ENCODE measurements at places on chromosomes 1 and 21.

DNA sequence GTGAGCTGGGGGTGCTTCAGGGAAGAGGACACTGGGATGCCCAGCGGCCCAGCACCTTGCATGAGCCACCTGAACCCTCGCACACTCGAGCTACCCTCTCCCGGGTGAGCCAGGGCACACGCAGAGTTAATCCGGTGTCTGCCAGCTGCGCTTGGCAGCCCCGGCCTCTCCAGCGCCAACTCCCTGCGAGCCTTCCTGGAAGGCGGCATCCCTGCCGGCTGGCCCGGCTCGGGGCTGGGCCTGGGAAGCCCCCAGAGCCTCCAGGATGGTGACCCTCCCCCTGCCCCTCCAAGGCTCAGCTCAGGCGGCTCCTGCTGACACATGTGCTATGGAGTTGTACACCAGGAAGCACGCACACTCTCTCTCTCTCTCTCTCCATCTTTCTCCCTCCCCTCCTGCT lies 48.7 kb downstream of the RAP1GAP start:
- DNase-seq, result no peak

DNA sequence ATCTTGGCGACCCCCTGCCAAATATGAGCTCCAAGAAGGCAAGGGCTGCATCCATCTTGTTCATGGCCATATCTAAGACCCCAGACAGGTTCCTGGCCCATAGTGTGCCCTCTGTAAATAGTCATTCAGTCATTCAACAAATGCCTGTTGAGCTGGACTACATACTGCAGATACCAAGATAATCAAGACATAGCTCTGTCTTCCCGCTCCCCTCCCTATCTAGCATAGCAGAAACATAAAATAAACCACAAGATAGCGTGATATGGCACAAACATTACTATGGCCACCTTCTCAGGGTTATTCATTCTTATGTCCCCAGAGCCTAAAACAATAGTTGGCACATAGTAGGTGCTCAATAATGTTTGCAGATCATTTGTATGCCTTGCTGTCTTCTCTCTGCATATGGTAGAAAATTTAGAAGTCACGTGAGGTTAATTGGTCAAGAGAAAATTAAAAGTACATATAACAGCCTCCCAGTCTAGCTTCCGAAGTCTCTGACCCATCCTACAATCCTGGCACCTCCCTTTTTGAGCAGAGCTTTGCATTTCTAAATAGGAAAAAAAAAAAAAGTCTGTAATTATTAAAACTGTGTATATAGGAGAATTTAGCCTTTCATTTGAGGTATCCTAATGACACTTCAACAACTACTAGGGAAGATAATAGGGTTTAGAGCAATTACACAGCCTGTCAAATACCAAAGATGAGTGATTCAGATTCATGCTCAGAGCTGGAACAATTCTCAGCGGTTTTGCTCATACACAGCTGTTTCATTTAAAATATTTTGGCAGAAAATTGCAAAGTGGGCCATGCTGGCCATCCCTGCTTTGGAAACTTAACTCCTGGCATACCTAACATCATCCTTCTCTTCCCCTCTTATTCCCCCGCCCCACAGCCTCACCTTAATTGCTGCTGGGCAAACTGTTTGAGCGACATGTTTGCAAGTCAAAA lies 219.0 kb downstream of the KAZN start:
- DNase-seq, result no peak

DNA sequence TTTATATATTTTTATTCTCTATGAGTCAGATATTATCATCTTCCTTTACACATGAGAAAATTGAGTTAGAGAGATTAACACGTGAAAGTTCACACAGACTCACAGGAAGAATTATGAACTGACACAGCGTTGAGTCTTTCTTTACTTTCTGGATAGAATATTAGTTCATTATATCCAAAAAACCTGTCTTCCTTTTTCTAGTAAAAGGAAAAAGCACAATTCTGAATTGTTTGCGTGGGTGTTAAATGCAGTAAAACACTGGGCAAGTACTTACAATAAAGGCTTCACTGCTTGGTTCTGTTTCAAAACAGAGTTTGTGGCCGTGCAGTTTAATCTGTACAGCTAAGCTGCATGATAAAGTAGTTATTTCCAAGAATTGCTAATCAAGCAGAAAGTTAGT lies 10.8 kb downstream of the MAGI3 start:
- no peak for DNase-seq

DNA sequence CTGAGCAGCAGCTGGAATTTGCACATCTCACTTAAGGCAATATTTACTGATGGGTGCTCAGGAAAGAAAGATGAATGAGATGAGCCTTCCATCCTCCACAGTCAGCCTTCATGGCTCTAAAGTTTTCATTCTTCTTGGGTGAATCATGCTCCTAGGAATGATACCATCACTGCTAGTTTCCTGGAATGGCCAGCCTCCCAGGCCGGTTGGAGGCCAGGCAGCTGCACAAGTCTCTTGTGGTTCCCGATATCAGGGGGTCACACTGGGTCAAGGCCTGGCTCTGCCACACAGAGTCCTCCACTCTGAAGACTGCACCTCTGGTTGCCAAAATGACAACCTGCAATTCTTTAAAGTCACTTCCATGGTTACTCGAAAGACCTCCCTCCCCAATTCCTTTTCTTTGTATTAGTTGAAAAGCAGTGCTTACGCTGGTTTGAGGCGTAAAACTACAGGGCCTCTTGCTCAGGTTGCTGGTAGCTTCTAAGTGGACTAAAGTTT lies 46.2 kb upstream of the PALMD start:
- peak; percentile 86 for DNase-seq

DNA sequence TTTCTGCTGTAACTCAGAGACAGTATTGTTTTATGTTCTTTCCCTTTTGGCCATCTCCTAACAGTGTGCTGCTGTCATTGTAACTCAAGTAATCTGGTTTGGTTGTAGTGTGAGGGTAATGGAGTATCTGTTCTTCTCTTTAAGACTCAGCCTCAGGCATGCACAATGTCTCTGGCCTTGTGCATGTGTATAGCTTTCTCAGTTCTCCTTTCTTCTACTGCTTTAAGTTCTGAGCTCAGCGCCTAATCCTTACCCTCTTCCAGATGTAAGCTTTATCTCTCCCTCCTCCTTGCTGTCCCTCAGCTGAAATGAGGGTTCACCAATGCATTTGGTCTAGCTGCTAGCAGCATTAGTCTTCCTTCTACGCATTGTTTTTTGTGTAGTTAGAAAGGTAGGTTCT lies 1420.4 kb upstream of the PRMT6 start:
- DNase-seq, result no peak

DNA sequence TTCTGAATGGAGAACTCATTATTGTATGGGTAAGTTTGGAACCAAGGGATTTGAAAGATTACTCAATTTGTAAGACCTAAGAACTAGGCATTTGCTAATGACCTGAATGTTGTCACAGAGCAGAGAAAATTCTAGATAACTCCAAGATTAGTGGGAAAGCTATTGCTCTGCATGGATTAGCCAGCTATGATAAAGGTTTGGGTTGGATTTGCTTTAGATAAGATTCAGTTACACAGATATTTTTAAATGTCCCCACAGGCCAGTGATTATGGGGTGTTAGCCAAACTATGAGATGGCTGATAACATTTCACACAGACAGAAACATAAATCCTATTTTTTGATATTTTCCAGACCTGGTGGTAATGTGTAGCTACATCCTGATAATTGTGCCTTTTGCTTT lies 88.2 kb downstream of the NTPCR start:
- DNase-seq, result no peak

DNA sequence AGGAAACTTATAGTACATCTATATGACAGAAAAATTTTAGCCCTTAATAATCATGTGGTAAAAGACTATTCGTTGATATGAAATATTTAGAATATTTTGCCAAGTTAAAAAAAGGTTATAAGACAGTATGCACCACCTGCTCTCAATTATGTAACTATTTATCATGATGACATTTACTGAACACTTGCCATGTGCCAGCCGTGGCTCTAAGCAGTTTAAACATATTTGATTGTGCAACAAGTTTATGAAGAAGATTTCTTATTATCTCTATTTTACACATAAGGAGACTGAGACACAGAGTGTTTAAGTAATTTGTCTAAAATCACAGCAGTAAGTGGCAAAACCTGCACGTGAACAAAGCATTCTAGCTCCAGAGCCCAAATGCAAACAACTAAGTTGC lies 199.3 kb upstream of the JUN start:
- peak; percentile 14 for DNase-seq

- peak; percentile 74 for DNase-seq
Observed at GRCh38 chr21:28111151-28111619, 881.5 kb downstream of the LTN1 start.

- DNase-seq, result no peak
Observed at GRCh38 chr21:45408801-45409261, 3.9 kb downstream of the COL18A1 start.

- DNase-seq, result no peak
Observed at GRCh38 chr1:35171579-35171978, 21.4 kb downstream of the SFPQ start.

GRCh38 chr1:174217248-174217647 lies 57.9 kb downstream of the RABGAP1L start:
- no peak for DNase-seq

- peak; percentile 42 for DNase-seq
Observed at GRCh38 chr1:41023279-41023990, 1.9 kb upstream of the SLFNL1 start.

All from AG08395 (cell line).